GM13976 (cell line): ENCODE measurements at places on chromosomes 11 and 22.

GRCh38 chr11:60951904-60952741 lies at the start of gene SLC15A3:
TSS of gene SLC15A3 (minus strand) at chr11:60952176. CDS start at chr11:60951551, 625 bp downstream.
- DNase-seq: peak; percentile 86

DNA sequence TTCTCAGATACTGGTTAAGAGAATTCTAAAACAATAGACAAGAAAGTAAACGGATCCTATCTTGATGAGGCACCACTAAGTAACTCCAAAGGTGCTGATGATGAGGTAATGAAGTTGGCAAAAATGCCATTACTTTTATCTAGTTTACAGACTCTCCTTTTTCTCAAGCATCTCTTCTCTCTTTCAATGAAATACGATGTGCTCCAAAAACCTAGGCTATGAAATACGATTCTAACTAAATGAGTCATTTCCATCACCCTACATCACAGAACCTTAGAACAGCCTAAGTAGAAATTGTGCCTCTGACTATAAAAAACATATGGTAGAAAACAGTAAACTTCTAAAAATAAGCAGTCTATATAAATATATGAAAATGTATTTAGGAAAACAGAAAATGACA lies 58.9 kb upstream of the ARHGAP32 start:
- DNase-seq: no peak

- peak; percentile 83 for DNase-seq
Measured at GRCh38 chr22:22884010-22884887, 3.4 kb upstream of the IGLL5 start.

- no peak for DNase-seq
Measured at GRCh38 chr22:49553518-49554295, 274.0 kb downstream of the BRD1 start.

DNA sequence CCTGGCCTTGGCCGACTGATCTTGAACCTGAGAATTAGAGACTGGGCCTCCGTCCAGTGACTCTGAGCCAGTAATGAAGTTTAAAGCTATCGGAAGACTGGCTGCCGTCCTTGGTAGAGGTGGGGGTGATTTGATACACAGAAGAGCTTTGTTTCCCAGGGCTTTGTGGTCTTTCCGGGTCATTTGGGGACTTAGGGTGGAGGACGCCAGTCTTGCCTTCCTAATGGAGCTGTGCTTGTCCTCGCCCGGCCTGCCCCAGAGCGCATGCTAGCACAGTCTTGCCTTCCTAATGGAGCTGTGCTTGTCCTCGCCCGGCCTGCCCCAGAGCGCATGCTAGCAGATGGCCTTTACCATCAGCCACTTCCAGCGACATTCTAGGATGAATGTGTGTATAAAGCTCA lies 65.8 kb downstream of the ST3GAL4 start:
- no peak for DNase-seq

DNA sequence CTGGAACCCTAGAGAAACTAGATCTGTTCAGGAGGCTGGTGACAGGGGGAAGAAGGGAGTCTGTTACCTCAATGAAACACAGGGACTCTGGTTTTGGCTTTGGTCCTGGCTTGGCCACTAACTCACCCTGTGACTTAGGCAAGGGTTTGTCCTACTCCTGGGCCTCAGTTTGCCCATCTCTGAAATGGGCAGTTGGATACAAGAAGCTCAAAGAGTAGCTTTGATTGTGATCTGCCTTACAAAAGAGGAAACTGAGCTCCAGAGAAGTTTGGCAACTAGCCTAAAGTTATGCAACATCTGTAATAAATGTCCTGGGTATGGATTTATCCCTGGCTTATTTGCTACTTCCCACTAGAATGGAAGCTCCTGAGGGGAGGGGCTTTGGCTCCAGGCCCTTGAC lies 24.0 kb upstream of the LMO1 start:
- no peak for DNase-seq

- no peak for DNase-seq
Measured at GRCh38 chr11:13030857-13031256, 21.7 kb downstream of the RASSF10 start.

- no peak for DNase-seq
Measured at GRCh38 chr11:57054817-57055216, 66.1 kb downstream of the OR5AK2 start.

DNA sequence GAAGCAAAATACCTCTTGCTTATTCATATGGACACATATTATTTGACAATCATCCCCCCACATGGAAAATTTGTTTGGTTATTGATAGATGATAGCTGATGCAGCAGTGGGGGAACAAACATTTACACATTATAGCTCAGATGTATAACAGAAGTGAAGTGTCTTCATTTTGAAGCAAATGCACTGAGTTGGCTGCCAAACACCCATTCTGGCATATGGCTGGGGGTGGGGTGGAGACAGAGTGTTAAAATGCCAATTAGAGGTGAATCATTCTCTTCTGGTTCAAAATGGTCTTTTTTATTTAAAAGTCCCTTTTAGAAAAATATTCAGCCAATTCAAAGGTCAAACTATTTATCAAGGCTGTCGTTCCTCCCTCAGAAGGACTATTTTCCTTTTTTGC lies 157.3 kb upstream of the TRPC6 start:
- no peak for DNase-seq

- DNase-seq: no peak
Measured at GRCh38 chr11:27509908-27510307, 3.3 kb upstream of the LIN7C start.

- no peak for DNase-seq
Measured at GRCh38 chr11:116122697-116123472, 618.7 kb upstream of the CADM1 start.

DNA sequence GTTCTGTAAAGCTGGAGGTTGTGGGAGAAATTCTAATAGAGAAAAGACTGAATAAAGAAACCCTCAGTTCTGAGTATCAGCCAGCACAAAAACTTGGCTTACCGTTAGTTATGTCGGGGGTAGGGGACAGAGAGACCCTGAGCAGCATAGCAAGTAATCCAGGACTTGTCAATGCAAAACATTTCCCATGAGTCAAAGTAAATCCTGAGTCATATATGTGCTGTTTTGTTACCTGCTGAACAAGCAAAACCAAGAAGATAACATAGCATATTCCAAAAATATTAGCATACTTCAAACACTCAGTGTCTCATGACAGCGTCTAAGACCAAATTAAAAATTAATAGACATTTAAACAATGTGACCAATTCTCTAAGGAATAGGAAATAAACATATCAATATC lies 75.1 kb upstream of the LUZP2 start:
- DNase-seq: no peak

DNA sequence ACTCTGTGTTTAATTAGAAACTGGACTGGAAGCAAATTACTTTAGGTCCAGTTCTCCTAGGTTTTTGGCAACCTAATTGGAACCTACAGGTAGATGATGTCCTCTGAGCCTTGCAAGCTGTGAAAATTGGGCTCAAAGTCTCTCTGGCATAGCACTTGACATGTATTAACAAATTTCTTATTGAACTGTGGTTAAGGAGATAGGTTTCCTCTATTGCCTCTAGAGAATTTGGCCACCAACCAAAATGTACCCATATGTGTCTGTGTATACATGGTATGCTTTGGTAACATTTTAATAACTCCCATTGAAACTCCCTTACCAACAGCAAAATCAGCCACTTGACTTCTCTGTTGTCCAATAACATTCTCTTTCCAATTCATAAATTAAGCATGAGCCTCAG lies at the start of gene OR4D10:
Gene OR4D10 (plus strand): TSS at position 301 of the 400 bp plus-strand sequence. CDS start 4,115 bp downstream, outside the sequence.
- DNase-seq: no peak

DNA sequence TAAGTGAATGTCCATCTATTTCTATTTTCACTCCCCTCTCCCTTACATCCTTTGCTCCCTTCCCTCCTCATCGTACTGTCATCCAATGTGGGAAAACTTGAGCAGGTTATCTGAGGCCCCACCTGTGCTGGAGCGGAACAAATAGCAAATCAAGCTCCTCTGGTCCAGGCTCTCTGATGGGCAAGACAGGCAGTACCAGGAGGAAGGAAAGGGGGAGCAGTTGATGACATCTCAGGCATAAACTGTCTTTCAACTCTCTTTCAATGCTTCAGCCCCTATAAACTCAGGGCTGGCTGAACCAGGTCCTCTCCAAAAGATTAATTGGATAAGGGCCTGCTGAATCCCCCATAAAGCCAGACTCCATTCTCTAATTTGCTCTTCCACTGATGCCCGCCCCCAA lies 1.5 kb upstream of the CCKBR start:
- DNase-seq: no peak

DNA sequence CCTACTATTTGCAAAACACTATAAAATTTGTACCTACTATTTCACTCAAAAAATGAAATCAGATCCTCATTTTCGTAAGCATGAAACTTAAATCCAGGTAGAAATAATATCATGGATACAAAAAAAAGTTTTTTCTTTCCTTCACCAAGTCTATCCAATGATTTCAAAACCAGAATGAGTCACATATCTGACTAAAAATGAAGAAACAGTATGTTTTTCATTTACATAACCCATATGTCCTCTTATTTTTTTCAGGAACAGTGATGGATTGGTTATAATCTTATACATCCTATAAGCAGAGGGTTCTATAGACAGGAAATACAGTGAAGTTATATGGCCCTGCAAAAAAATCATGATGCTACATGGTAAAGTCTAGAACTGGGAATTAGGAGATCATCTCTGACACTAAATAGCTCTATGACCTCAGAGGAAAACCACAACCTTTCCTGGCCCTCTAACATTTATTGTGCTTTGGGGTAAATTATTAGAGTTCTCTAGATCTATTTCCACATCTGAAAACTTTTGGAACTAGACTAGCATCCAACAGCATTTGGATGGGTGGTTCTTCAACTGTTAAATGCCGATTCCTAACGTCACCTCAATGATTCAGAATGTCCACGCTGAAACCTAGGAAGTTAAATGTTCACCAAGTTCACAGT lies 10.9 kb downstream of the MTMR2 start:
- DNase-seq: no peak

DNA sequence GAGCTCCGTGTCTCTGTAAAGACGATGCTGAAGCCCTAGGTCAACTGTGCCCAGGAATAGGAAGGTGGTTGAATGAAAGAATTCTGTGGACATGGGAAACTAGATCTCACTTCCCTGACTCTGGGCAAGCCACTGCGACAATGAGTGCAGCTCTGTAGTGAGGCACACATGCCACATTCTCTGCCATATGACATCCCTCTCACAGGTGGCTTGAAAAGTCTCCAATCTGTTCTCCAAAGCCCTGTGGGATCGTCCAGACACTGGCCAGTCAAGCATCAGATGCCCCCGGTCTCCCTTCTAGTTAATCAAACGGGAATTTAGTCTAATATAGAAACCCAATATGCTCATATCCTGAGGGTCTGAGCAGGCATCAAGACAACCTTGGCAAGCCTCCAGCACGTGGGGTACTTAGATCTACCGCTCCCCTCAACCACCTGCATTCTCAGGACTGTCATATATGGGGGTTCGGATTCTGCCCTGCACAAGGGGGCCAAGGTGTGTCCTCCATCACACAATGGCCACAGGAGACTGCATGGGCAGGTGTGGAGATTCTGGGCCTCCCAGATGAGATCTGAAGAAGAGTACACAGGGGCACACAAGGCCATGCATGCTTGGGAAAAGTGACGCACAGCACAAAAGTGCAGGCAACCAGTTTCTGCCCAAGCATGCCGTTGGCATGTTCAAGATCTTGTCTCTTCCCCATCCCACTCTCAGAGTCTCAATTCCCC lies 11.9 kb downstream of the DKK3 start:
- no peak for DNase-seq

- DNase-seq: peak; percentile 84
Measured at GRCh38 chr22:23289851-23290724, 109.8 kb downstream of the BCR start.

GRCh38 chr22:44207173-44207980 lies 26.7 kb downstream of the PARVG start:
- DNase-seq: no peak

- DNase-seq: no peak
Measured at GRCh38 chr11:36156161-36156816, 132.9 kb downstream of the COMMD9 start.

GRCh38 chr22:33020721-33021120 lies 37.5 kb downstream of the SYN3 start:
- no peak for DNase-seq

- DNase-seq: no peak
Measured at GRCh38 chr22:46350646-46351045, 15.1 kb downstream of the TRMU start.

- no peak for DNase-seq
Measured at GRCh38 chr11:105520706-105521345, 89.0 kb upstream of the GRIA4 start.

GRCh38 chr11:43285826-43286225 lies 26.0 kb upstream of the API5 start:
- no peak for DNase-seq

- no peak for DNase-seq
Measured at GRCh38 chr11:117770061-117770460, 27.0 kb downstream of the DSCAML1 start.

- DNase-seq: no peak
Measured at GRCh38 chr11:30474151-30474954, 111.8 kb downstream of the MPPED2 start.

- no peak for DNase-seq
Measured at GRCh38 chr22:33785283-33785968, 134.8 kb downstream of the LARGE1 start.

GRCh38 chr11:113147249-113147648 lies 167.1 kb upstream of the TTC12 start:
- no peak for DNase-seq

GRCh38 chr11:44774108-44774507 lies 47.3 kb downstream of the TSPAN18 start:
- no peak for DNase-seq

- no peak for DNase-seq
Measured at GRCh38 chr22:46023558-46023981, 46.6 kb upstream of the WNT7B start.

DNA sequence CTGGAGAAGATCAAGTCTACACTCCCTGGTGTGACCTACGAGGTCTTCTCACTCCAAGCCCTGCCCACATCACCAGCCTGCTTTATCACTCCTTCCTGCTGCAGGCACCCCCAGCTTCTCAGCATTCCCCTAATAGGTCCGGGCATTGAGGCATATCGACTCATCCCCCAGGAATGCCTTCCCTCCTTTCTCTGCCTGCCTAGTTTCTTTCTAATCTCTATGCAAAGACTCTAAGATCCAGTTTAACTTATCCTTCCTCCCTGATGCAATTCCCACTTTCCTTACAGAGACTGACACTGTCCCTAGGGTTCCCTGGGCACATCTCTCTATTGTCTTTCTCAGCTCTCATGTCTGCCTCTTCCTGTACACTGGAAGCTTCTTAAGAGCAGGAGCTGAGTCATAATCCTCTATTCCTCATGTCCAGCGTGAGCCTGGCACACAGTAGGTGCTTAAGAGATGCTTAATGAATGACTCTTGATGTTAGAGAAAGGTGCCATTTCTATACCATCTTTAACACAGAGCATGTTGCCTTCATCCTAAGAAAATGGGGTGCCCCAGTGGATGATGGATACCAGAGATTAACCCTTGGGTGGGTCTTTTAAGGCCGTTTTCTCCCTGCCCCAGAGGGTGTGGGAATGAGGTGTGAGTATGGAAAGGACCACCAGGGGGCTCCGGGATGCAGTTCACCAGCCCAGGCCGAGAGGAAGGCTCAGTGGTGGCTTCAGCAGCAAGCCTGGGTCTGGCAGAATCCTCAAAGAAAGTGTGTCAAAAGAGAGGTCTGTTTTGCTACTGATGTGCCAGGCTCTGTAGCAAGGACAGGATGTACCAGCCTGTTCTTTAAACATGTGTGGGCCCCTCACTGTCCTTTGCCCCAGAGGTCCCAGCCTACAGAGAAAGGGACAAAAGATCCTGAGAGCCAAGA lies 34.7 kb downstream of the PARVA start:
- peak; percentile 38 for DNase-seq

- no peak for DNase-seq
Measured at GRCh38 chr11:87425943-87426342, 388.2 kb downstream of the TMEM135 start.
